Keratinocyte (primary cell): ENCODE measurements at places on chromosomes 5 and 9. TPM values are rescaled to one million over a fixed set of nuclear protein-coding genes. Genes with fewer than 3 reads are reported as not detected.
A peak's percentile ranks its signal among the peaks of the same experiment; 100 is the strongest.

GRCh38 chr9:18947892-18948339, 85.1 kb downstream of the SAXO1 start:
- no peak for DNase-seq
- no peaks in the 10 kb centered on the region for H3K27me3 ChIP-seq
- no peaks in the 10 kb centered on the region for H3K4me1 ChIP-seq
- no peaks in the 10 kb centered on the region for H3K36me3 ChIP-seq
- H3K27ac ChIP-seq = no peak overlapping the region
- no peak overlapping the region for H3K4me3 ChIP-seq

DNA sequence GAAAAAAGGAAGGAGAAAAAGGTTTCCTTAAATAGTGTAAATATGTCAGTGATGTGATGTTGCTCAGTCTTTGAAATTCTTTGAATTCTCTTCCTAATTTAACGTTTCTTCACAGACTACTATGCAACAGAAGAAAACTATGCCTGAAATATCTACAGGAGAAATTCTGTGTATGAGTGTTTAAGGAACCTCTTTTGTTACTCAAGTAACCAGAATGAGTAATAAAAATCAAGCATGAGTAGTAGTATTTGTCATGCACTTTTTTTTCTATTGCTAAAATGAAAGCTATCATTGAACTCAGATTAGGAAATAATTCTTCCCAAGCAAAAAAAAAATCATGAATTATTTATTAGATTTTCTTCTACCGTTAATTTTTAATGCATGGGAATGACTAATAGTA, 20.3 kb upstream of the THG1L start:
- H3K27ac ChIP-seq = no peak overlapping the region
- no peaks in the 10 kb centered on the region for H3K36me3 ChIP-seq
- DNase-seq = no peak
- H3K27me3 ChIP-seq = no peaks in the 10 kb centered on the region
- no peaks in the 10 kb centered on the region for H3K4me1 ChIP-seq
- H3K4me3 ChIP-seq = no peak overlapping the region

Gene SLC46A2
- polyA plus RNA-seq = not detected in 3 replicates

DNA sequence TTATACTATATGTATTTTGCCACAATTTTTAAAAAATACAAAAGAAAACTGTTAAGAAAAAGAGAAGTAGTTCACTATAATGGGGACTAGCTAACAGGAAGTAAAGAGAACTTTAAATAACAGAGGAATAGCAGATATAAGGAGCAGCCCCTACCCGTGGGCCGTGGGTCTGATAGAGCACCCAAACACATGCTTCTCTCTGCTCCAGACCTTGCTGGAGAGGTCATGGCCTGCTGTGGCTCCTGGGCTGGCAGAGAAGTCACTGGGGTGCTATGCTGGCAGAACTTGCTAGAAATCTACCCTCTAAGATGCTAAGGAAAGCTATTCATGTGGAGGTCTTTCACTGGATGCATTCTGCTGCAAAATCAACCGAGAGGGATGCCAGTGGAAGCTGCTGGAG, 10.0 kb upstream of the TNFAIP8 start:
- no peak for DNase-seq
- no peaks in the 10 kb centered on the region for H3K27me3 ChIP-seq
- no peak overlapping the region for H3K4me3 ChIP-seq
- H3K27ac ChIP-seq = no peak overlapping the region
- no peaks in the 10 kb centered on the region for H3K4me1 ChIP-seq

Gene ORM1
- polyA plus RNA-seq = not detected in 3 replicates

- H3K27ac ChIP-seq = no peak overlapping the region
- no peak for DNase-seq
- no peaks in the 10 kb centered on the region for H3K27me3 ChIP-seq
- H3K36me3 ChIP-seq = no peaks in the 10 kb centered on the region
These were observed 104.5 kb upstream of the NUDT12 start for GRCh38 chr5:103667068-103667467.

Gene GMCL2
- not detected in 3 replicates for polyA plus RNA-seq

Gene EPB41L4A
- 2.5 to 4.6 TPM (median 3.5 TPM) in 3 replicates for polyA plus RNA-seq

- H3K27me3 ChIP-seq = no peaks in the 10 kb centered on the region
- peak; percentile 49 for DNase-seq
- H3K36me3 ChIP-seq = no peaks in the 10 kb centered on the region
- H3K4me3 ChIP-seq = no peak overlapping the region
- H3K27ac ChIP-seq = peak overlapping the region; percentile 99
These were observed 170.5 kb downstream of the NNT start for GRCh38 chr5:43773478-43773844.

DNA sequence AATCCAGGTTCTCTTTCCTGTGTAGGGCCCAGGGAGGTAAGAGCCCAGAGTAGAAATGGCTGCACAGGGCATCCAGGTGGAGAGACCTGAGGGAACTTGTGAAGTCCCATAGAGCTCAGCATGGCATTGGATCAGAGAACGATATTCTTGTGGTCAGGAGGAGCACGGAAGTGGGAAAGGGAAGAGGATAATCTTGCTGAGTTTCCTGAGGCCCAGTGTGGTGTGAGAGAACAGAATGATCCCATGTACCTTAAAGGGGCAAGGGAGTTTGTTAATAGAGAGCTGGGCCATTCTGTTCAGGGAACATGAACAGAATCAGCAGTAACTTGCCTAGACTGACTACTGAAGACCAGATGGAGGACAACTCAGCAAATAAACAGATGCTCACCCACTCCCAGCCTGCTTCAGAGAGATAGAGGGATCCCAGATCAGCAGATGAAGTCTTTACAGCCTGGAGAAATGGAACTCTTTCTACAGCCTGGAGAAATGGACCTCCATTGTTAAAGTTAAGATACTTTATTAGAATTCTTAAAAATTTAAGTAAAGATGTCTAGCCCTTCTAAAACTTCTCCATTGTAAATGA, 119.7 kb upstream of the ELL2 start:
- no peaks in the 10 kb centered on the region for H3K36me3 ChIP-seq
- H3K27ac ChIP-seq = peak overlapping the region; percentile 97

GRCh38 chr5:151101151-151101550, 20.3 kb upstream of the TNIP1 start:
- H3K27ac ChIP-seq = no peak overlapping the region
- no peaks in the 10 kb centered on the region for H3K4me1 ChIP-seq

Gene NIPBL
- 21.4 to 26.0 TPM (median 23.4 TPM) in 3 replicates for polyA plus RNA-seq

- H3K27me3 ChIP-seq = peaks cover 3% of the 10 kb centered on the region
- DNase-seq = no peak
- no peak overlapping the region for H3K27ac ChIP-seq
- no peak overlapping the region for H3K4me3 ChIP-seq
- no peaks in the 10 kb centered on the region for H3K36me3 ChIP-seq
- H3K4me1 ChIP-seq = no peaks in the 10 kb centered on the region
These were observed 170.6 kb upstream of the RFX3 start for GRCh38 chr9:3696368-3696767.

DNA sequence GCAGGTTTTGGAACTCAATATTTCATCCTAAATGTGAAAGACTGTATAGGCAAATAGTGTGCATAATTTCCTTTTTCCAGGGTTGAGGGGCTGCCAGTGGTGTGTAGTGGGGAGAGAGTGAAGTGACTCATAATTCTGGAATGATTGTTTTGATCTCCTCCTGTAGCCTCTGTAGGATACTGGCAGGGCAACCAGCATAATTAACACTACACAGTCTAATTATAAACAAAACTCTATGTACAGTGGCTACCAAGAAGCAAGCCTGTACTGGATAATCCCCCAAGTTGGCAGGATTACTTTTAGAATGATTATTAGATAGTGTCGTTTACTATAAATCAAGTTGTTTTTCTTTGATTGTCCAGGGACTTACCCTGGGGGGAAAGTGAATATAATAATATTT, 32.2 kb downstream of the LNPEP start:
- H3K27ac ChIP-seq = peak overlapping the region; percentile 33
- no peak overlapping the region for H3K4me3 ChIP-seq
- H3K36me3 ChIP-seq = no peaks in the 10 kb centered on the region

GRCh38 chr5:473551-474192, 30.7 kb downstream of the EXOC3 start:
- H3K27ac ChIP-seq = peak overlapping the region; percentile 40
- peaks cover 26% of the 10 kb centered on the region for H3K27me3 ChIP-seq
- peak overlapping the region; percentile 81 for H3K4me3 ChIP-seq
- peaks cover 20% of the 10 kb centered on the region for H3K4me1 ChIP-seq
- DNase-seq = no peak

Gene WDR38
- not detected in 3 replicates for polyA plus RNA-seq

Gene SCGB3A2
- not detected in 3 replicates for polyA plus RNA-seq

DNA sequence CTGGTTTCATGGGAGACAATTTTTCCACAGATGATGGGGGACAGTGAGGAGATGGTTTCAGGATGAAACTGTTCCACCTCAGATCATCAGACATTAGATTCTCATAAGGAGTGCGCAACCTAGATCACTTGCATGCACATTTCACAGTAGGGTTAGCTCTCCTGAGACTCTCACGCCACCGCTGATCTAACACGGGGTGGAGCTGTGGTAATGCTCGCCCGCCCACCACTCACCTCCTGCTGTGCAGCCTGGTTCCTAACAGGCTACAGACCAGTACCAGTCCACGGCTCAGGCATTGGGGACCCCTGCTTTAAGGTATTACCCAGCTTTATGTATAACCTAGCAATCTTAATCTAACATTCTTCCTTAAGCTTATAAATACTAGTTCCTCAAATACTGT, 35.6 kb downstream of the TTC39B start:
- DNase-seq = no peak
- no peaks in the 10 kb centered on the region for H3K4me1 ChIP-seq
- no peaks in the 10 kb centered on the region for H3K27me3 ChIP-seq
- H3K4me3 ChIP-seq = no peak overlapping the region
- no peaks in the 10 kb centered on the region for H3K36me3 ChIP-seq

- H3K4me1 ChIP-seq = no peaks in the 10 kb centered on the region
- no peak overlapping the region for H3K4me3 ChIP-seq
These were observed 406.0 kb upstream of the KLF4 start for GRCh38 chr9:107895501-107896001.

Gene PHF24
- polyA plus RNA-seq = 0.04 to 0.09 TPM (median 0.04 TPM) in 3 replicates

GRCh38 chr9:108486831-108487230, 369.0 kb downstream of the ACTL7B start:
- H3K27me3 ChIP-seq = no peaks in the 10 kb centered on the region
- no peaks in the 10 kb centered on the region for H3K36me3 ChIP-seq
- DNase-seq = no peak

GRCh38 chr5:82674671-82675070, 396.5 kb upstream of the RPS23 start:
- no peaks in the 10 kb centered on the region for H3K36me3 ChIP-seq
- no peak overlapping the region for H3K4me3 ChIP-seq
- H3K27ac ChIP-seq = no peak overlapping the region
- H3K4me1 ChIP-seq = no peaks in the 10 kb centered on the region
- no peaks in the 10 kb centered on the region for H3K27me3 ChIP-seq
- no peak for DNase-seq

Gene RASA1
- polyA plus RNA-seq = 41.4 to 57.9 TPM (median 42.4 TPM) in 3 replicates

GRCh38 chr9:118094387-118094786, 390.2 kb downstream of the TLR4 start:
- no peak overlapping the region for H3K27ac ChIP-seq
- DNase-seq = no peak
- H3K4me3 ChIP-seq = no peak overlapping the region
- H3K27me3 ChIP-seq = no peaks in the 10 kb centered on the region

DNA sequence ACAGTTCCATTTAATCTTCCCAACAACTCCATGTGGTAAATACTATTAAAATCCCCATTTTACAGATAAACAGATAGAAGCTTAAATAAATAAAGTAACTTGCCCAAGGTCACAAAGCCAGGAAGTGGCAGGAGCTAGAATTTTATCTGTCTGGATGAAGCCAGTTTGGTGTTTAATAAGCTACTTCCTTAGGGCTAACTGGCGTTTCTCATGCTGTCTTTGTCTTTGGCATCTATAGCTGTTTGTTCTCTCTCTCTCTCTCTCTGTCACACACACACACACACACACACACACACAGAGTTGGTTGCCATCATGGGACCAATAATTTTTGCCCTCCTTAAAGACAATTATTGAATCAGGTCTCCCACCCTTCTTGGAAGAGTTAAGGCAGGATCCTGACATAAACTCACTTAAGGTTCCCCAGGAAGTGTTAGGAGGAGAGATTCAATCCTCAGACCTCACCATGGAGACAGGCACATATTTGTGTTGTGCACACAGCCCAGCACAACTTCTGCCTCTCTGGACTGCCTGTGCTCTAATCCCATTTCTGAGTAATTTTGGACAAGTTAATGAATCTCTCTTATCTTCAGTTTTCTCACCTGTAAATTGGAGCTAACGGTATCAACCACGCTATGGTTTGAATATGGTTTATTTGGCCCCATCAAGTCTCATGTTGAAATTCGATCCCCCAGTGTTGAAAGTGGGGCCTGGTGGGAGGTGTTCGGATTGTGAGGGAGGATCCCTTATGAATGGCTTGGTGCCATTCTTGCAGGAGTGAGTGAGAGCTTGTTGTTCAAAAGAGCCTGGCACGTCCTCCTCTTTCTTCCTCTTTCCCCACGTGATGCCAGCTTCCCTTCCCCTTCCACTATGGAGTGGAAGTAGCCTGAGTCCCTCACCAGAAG, 8.3 kb upstream of the ADRA1B start:
- H3K27me3 ChIP-seq = no peaks in the 10 kb centered on the region
- H3K4me1 ChIP-seq = peaks cover 75% of the 10 kb centered on the region
- peak overlapping the region; percentile 54 for H3K27ac ChIP-seq
- no peak overlapping the region for H3K4me3 ChIP-seq
- H3K36me3 ChIP-seq = no peaks in the 10 kb centered on the region

Gene SMIM27
- 2.0 to 21.9 TPM (median 13.0 TPM) in 3 replicates for polyA plus RNA-seq
